ENCODE measurements at places on chromosomes 1 and 21. TPM values are rescaled to one million over a fixed set of nuclear protein-coding genes. Genes with fewer than 3 reads are reported as not detected.

LPAR3 gene
- total RNA-seq, result 10.9 TPM

CCDC185 gene
- total RNA-seq, result not detected

DNA sequence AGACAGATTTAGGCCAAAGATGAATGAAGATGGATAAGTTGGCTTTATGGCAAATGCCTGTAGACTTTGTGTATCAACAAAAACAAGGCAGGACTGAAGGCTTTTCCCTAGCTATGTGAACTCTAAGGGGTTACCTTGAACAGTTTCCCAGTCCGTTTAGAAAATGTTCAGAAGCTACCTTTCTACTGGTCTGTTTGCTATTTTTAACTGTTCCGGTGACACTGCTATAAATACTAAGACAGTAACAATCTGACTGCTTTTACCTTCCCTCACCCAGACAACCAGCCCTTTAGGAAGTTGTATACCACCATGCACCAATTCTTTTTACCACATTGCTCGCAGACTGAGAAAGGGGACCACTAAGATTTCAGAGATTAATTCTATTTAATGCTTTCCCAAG is 102.2 kb downstream of the PHTF1 start:
- no peak overlapping the region for H3K27ac ChIP-seq
- no peaks in the 10 kb centered on the region for H3K36me3 ChIP-seq
- no peak for DNase-seq
- no peaks in the 10 kb centered on the region for H3K27me3 ChIP-seq
- H3K4me3 ChIP-seq, result no peak overlapping the region
- no peaks in the 10 kb centered on the region for H3K4me1 ChIP-seq

TNFRSF18 gene
- not detected for total RNA-seq

- DNase-seq, result no peak
- H3K27me3 ChIP-seq, result no peaks in the 10 kb centered on the region
- no peak overlapping the region for H3K4me3 ChIP-seq
- no peaks in the 10 kb centered on the region for H3K36me3 ChIP-seq
- no peaks in the 10 kb centered on the region for H3K4me1 ChIP-seq
Observed at GRCh38 chr1:56068908-56069307, 510.5 kb downstream of the PLPP3 start.

LIPI gene
- total RNA-seq, result not detected

DNA sequence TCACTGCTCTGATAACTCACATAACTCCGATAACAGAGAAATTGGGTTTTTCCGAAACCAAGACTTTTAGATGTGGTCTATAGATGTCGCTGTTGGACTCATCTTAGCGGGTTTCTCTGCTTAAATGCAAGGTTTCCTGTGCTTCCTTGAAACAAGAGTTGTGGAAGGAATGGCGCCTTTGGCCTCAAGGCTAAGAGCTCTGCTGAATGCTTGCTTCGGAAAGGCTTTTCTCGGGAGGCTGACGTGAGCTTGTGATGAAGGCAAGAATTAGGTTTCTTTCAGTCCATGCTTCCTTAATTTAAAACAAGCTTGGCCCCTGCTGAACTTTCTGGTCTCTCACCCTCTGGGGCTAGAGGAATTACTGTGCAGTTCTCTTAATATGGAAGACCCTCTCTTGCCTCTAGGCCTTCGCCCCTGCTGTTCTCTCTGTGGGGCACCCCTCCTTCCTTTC is 113.5 kb downstream of the MAP3K21 start:
- peaks cover 12% of the 10 kb centered on the region for H3K27me3 ChIP-seq
- no peak overlapping the region for H3K27ac ChIP-seq
- no peaks in the 10 kb centered on the region for H3K36me3 ChIP-seq
- H3K4me1 ChIP-seq, result no peaks in the 10 kb centered on the region
- DNase-seq, result no peak

- no peaks in the 10 kb centered on the region for H3K27me3 ChIP-seq
- peak overlapping the region; percentile 6 for H3K27ac ChIP-seq
- H3K4me3 ChIP-seq, result no peak overlapping the region
- H3K36me3 ChIP-seq, result no peaks in the 10 kb centered on the region
- peaks cover 34% of the 10 kb centered on the region for H3K4me1 ChIP-seq
Observed at GRCh38 chr1:33030575-33030974, 6.1 kb downstream of the AK2 start.

RGS18 gene
- 0.68 TPM for total RNA-seq

ILF2 gene
- 77.2 TPM for total RNA-seq

DNA sequence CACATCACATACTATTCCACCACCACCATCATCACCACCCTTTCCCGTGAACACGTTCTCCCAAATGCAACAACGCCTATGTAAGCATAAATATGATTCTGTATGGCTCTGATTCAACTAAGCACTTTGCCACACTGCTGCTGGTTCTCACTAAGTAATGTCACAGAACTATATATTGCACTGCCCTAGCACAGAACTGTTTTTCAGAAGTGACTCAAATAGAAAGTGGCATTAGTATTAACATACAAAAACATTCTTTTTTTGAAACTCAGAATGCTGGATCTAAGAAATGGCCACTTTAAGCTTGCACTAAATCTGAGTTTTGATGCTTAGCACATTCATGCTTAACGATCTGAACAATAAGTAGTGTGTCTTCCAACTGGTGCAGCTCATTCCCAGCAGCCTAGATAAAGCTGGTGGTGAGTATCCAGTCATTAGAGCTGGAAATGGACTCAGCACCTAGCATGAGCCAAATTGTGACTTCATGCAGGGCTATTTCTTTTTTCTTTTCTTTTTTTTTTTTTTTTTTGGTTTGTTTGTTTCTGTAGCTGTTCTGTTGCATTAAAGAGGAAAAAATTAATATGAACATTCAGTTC is 46.2 kb upstream of the ZC3H11B start:
- DNase-seq, result no peak
- H3K27ac ChIP-seq, result no peak overlapping the region
- H3K36me3 ChIP-seq, result no peaks in the 10 kb centered on the region

DNA sequence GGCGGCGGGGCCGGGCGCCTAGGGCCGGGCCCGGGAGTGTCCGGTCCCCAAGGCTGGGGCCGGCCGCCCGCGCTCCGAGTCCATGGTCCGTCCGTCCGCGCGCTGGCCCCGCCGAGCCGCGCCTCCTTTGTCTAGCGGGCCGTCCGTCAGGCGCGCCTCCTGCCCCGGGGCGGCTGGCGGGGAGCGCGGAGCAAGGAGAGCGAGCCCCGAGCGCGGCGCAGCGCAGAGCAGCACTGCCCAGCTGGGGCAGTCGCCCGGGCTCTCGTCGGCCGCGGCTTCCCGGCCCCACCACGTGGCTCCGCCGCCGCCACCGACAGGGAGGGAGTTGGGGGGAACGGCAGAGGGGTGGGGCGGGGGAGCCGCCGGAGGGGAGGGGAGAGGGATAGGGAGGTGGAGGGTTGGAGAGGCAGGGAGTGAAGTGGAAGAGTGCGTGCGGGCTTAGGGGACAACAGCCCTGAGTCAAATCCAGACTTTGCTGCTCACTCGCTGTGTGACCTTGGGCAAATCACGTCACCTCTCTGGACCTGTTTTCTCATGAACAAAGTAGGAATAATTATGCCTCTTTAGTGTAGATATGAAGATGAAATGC is at the start of gene NKAIN1:
NKAIN1 (minus strand) TSS at position 235 of the 589 bp plus-strand sequence. CDS start 340 bp downstream, outside the sequence.
- peaks cover 71% of the 10 kb centered on the region for H3K27me3 ChIP-seq
- H3K4me3 ChIP-seq, result no peak within 1 kb of the TSS
- H3K4me1 ChIP-seq, result peaks cover 13% of the 10 kb centered on the region
- H3K27ac ChIP-seq, result no peak within 1 kb of the TSS
- H3K36me3 ChIP-seq, result no peaks in the 10 kb centered on the region

- H3K36me3 ChIP-seq, result no peaks in the 10 kb centered on the region
- H3K27me3 ChIP-seq, result no peaks in the 10 kb centered on the region
- DNase-seq, result no peak
- H3K4me3 ChIP-seq, result no peak overlapping the region
- no peaks in the 10 kb centered on the region for H3K4me1 ChIP-seq
- H3K27ac ChIP-seq, result no peak overlapping the region
Observed at GRCh38 chr1:170461291-170461747, 70.6 kb upstream of the GORAB start.

GRCh38 chr1:62006690-62007089 is 188.0 kb upstream of the L1TD1 start:
- no peaks in the 10 kb centered on the region for H3K4me1 ChIP-seq
- no peak overlapping the region for H3K27ac ChIP-seq
- H3K36me3 ChIP-seq, result no peaks in the 10 kb centered on the region
- H3K4me3 ChIP-seq, result no peak overlapping the region
- H3K27me3 ChIP-seq, result no peaks in the 10 kb centered on the region

CDK11A gene
- 250 TPM for total RNA-seq

DNA sequence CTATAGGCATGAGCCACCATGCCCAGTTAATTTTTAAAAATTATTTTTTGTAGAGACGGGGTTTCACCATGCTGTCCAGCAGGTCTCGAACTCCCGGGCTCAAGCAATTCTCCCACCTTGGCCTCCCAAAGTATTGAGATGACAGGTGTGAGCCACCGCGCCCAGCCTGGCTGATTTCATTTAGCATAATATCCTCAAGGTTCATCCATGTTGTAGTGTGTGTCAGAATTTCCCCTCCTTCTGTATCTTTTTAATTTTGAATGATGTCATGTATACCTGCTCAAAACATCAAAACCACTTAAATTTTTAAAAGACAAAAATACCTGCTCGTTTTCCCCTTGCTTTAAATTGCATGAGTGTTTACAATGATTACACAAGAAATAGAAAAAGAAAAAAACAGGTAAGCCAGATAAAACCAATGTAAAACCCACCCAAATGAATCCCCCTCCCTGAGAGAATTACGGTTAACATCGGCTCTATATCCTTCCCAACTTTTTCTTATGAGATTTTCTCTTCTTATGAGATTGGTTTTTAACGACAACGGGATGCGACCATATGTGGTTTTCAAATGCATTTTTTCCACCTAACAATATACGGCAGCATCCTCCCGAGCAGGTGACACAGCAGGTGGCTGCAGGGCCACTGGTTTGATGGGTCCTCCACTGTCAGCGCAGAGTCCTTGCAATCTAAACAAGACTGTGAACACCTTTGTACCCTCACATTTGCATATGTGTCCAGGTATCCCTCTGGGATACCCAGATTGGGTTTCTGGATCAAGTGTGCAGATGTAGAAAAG is 22.1 kb downstream of the IFFO2 start:
- DNase-seq, result no peak
- no peak overlapping the region for H3K27ac ChIP-seq
- H3K27me3 ChIP-seq, result no peaks in the 10 kb centered on the region
- H3K4me1 ChIP-seq, result peaks cover 12% of the 10 kb centered on the region
- no peaks in the 10 kb centered on the region for H3K36me3 ChIP-seq
- no peak overlapping the region for H3K4me3 ChIP-seq

ATP5PO gene
- 65.1 TPM for total RNA-seq

- no peak for DNase-seq
- H3K36me3 ChIP-seq, result no peaks in the 10 kb centered on the region
- no peak overlapping the region for H3K27ac ChIP-seq
- peaks cover 21% of the 10 kb centered on the region for H3K27me3 ChIP-seq
- no peak overlapping the region for H3K4me3 ChIP-seq
- no peaks in the 10 kb centered on the region for H3K4me1 ChIP-seq
Observed at GRCh38 chr1:234779160-234779538, 169.2 kb upstream of the IRF2BP2 start.

SNRNP40 gene
- 30.8 TPM for total RNA-seq

DNA sequence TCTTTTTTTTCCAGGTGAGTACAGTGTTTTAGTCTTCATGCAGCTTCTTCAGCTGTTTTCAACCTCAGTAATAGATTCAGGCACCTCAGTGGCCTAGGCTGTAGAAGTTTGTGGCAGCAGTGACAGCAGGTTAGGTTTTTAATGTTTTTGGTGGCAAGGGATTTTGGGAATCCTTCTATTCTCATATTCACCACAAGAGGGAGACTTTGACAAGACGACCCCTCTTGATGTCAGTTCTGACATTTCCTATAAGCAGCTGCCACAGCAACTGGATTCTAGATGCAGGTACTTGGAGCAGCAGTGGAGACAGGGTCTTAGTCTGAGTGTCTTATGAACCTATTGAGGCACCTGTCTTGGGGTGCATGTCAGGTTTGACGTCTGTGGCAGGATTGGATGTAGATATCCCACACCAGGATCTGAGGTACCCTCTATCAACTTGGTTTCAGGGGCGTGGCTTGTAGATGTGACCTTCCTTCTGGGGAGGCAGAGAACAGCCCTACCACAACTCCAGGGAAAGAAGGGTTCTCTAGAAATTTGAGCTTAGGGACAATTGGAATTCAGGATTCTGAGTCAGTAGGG is 1104.2 kb upstream of the TMPRSS15 start:
- H3K36me3 ChIP-seq, result no peaks in the 10 kb centered on the region
- no peak overlapping the region for H3K4me3 ChIP-seq
- no peak for DNase-seq
- H3K27me3 ChIP-seq, result no peaks in the 10 kb centered on the region

- no peaks in the 10 kb centered on the region for H3K4me1 ChIP-seq
- no peaks in the 10 kb centered on the region for H3K36me3 ChIP-seq
- no peak for DNase-seq
- no peak overlapping the region for H3K4me3 ChIP-seq
Observed at GRCh38 chr1:71638081-71638766, 557.4 kb upstream of the ZRANB2 start.

SIM2 gene
- total RNA-seq, result not detected

Measured in transverse colon (tissue), 4 donors.